ENCODE measurements at places on chromosomes 4 and X. TPM values are rescaled to one million over a fixed set of nuclear protein-coding genes. Genes with fewer than 3 reads are reported as not detected.

GABRG1 gene
- total RNA-seq: not detected

GRCh38 chr4:63563288-63564014 is 845.8 kb downstream of the TECRL start:
- no peak for DNase-seq
- no peaks in the 10 kb centered on the region for H3K27me3 ChIP-seq
- no peaks in the 10 kb centered on the region for H3K36me3 ChIP-seq
- H3K27ac ChIP-seq: no peak overlapping the region
- no peak overlapping the region for H3K4me3 ChIP-seq

DNA sequence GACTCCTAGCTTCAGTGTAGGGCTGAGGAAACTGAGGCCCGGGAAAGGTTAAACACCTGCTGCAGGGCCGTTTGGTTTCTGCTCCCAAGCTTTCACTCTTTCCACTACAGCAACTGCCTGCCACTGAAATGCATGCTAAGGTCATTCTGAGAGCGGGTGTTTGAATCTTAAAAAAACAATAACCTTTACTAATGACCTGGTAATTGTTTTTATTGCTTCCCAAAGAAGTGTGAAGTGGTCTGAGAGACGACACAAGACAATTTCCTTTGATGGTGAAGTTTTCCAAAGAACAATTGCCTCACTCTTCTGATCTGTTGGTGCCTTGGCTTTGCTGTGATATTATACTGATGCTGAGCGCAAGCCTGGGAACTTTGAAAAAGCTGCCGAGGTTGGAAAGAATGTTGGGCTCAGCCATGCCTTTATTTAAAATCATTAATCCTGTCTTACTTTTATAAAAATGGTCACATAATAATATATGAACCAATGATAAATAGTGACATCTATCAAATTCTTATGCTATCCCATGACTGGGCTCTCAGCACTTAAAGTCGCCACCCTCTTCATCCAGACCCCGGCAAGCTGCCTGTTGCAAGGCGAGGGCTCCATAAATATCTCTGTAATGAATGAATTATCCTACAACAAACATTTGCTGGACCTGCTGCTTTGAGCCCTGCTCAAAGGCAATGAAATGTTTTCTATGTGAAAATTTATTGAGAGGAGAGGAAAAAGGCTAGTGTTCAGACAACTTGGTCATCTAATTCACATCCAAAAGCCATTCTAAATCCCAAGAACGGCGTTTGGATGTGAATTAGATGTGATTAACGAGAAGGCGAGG is 67.8 kb upstream of the SOD3 start:
- H3K4me3 ChIP-seq: no peak overlapping the region
- no peaks in the 10 kb centered on the region for H3K4me1 ChIP-seq
- H3K36me3 ChIP-seq: no peaks in the 10 kb centered on the region
- no peak overlapping the region for H3K27ac ChIP-seq

KIAA1210 gene
- not detected for total RNA-seq

CDX4 gene
- total RNA-seq: not detected

All from CD4-positive, alpha-beta memory T cell (primary cell).